Stimulated activated CD8-positive, alpha-beta memory T cell treated with anti-CD3 and anti-CD28 coated beads, Interleukin-15, amount 100 ng/mL, for 4 hours (primary cell): ENCODE measurements at places on chromosomes 6 and 20.

- no peak for DNase-seq
Measured at GRCh38 chr20:46894971-46895905, 595 bp downstream of the EYA2 start.

- DNase-seq, result no peak
Measured at GRCh38 chr6:68575765-68576439, 59.2 kb upstream of the ADGRB3 start.

DNA sequence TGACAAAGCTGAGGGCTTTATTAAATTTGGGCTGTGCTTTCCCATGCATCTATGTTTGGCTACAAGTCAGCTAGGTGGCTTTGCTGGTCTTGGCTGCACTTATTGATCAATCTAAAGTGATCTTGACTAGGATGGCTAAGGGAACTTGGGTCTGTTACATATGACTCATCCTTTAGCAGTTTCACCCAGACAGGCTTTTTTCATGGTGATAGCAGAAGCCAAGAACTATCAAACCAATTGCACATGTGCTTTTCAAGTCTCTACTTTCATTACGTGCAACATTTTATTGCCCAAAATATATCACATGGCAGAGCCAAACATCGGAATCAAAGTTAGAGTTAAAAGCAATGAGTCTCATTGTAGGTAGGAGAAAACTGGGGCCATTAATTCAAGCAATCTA is 626.3 kb downstream of the TENT5A start:
- no peak for DNase-seq

DNA sequence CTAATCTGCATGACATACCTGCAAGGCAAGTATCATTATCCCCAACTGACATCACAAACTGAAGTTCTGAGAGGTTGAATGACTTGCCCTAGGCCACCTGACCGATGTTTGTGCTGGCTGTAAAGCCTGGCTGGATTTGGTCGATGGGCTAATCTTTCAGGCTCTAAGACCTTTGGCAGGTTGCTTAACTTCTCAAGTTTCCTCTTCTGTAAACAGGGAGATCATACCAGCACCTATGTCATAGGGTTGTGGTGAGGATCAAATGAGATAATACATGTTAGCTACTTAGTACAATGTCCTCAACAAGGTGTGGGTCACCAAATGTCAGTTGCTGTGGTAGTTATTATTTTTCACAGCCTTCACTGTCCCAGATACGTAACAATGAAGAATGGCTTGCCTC is 14.2 kb downstream of the ANKRD66 start:
- no peak for DNase-seq

DNA sequence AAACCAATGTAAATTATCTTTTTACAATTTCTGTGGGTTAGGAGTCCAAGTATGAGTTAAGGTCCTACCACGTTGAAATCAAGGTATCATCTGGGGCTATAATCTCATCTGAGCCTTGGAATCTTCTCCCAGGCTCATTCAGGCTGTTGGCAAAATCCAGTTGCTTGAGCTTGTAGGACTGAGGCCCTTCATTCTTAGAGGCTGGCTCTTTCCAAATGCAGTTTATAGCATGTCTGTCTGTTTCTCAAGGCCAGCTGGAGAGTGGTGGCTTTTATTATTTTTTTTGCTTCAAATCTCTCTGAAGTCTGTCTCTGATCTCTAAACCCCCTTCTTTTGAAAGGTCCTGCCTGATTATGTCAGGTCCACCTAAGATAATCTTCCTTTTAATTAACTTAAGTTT is 177.2 kb upstream of the ASCC3 start:
- DNase-seq, result no peak

DNA sequence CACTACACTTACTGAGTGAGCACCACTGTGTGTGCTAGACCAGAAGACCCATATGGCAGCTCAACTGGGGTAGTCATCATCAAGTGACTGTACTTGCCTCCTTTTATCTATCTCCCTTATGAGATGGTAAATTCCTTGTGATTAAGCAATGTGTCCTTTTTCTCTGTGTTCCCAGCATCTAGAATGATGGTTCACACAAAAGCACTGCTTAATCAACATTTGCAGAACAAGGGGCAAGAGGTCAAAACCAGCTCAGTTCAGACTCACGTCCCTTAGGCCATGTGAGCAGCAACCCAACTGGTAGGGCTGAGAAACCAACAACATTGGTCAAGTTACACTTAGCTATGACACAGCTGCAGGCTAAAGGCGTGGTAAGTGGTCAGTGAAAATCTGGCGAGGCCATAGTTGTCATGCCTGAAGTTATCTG is 10.0 kb downstream of the TRAM2 start:
- no peak for DNase-seq

DNA sequence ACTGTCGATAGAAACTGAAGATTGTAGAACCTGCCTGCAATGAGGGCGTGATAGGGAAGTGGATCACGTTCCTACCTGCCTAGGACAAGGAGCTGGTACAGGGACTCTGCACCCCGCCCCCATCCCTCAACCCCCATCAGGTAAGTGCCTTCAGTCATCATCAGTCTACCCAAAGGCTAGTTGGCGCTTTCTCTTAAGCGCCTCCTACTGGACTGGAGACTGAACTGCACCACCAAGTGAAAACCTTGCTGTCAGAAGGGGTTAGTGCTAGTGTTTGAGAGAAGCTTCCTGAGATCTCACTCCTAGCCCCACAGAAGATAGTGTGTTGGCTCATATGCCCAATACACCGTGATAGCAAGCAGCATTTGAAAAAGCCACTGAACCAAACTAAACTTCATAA is 706.5 kb upstream of the MAN1A1 start:
- DNase-seq, result no peak

GRCh38 chr20:40961686-40962640 is 66.7 kb upstream of the TOP1 start:
- DNase-seq, result no peak

GRCh38 chr6:107977283-107977682 is 19.3 kb upstream of the SEC63 start:
- no peak for DNase-seq

DNA sequence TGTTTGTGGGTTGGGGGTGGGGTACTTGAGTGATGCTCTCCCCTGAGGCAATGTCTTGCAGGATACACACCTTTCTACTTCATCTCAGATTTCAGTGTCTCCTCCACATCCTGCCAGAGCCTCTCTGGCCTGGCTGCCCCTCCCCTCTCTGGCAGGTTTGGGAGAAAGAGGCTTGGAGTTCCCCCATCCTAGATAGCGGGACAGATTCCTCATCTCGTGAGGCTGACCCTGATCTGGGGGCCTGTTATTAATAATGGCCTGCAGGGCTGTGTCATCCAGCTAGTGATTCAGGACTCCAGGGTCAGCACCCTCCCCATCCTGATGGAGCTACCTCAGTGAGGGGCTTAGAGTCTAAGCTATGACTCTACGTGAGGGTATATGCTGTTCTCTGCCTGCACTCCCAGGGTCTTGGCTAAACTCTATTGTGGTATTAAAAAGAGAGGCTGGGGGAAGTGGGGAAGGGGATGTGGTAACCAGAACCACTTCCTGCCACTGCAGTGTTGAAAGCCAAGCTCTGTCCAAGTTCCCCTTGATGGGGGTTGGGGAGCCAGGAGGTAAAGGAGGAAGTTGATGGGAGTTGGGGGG is 3.7 kb upstream of the MMP9 start:
- no peak for DNase-seq

DNA sequence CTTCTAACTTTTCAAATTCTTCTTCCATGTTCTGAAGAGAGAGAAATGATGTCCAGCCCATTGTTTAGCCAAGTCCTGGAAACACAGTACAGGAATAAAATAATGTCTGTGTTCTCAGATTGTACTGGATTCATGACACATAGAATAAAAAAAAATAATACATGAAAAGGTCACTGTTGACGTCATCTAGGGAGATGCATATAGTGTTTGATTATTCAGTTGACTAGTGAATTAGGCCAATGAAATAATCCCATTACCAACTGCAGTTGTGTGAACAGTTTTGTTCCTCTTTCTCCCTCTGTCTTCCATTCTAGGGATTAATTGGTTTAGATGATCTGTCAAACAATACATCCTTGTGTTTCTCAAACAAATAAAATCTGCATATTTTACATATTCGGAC is 222.8 kb downstream of the ALDH8A1 start:
- no peak for DNase-seq

- no peak for DNase-seq
Measured at GRCh38 chr6:159608961-159609651, 83.9 kb downstream of the SOD2 start.

- no peak for DNase-seq
Measured at GRCh38 chr6:75117701-75118100, 88.2 kb downstream of the COL12A1 start.

- no peak for DNase-seq
Measured at GRCh38 chr20:24836661-24837299, 112.3 kb upstream of the CST7 start.

DNA sequence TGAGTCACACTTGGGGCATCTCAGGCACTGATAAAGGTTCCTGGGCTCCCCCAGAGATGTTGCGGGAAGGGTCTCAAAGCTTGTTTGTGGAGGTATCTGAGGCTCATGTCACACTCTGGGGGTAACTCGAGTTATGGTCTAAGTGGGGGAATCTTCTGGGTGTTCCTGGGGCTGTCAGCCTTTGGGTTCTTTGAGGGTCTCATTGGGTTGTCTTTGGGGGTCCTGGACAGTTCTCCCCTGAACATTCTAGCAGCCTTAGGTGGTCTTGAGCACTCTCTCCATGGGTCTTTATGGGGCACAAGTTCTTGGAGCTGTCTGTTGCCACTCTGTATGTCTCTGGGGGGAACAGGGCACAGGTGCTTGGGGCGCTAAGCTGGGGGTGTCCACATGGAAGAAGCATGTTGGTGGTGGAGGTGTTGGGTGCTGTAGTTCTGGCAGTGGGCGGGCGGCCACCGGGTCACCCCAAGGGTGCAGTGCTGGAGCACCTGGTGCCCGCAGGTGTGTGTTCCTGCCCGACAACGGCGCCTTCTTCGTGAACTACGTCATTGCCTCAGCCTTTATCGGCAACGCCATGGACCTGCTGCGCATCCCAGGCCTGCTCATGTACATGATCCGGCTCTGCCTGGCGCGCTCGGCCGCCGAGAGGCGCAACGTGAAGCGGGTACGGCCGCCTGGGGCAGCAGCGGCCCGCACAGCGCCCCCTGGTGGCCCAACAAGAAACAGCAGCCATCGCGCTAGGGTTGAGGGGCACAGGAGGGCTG is 7.1 kb upstream of the CAPN11 start:
- DNase-seq, result peak; percentile 52

- DNase-seq, result peak; percentile 55
Measured at GRCh38 chr6:30614843-30615218, 2.2 kb downstream of the PPP1R10 start.

DNA sequence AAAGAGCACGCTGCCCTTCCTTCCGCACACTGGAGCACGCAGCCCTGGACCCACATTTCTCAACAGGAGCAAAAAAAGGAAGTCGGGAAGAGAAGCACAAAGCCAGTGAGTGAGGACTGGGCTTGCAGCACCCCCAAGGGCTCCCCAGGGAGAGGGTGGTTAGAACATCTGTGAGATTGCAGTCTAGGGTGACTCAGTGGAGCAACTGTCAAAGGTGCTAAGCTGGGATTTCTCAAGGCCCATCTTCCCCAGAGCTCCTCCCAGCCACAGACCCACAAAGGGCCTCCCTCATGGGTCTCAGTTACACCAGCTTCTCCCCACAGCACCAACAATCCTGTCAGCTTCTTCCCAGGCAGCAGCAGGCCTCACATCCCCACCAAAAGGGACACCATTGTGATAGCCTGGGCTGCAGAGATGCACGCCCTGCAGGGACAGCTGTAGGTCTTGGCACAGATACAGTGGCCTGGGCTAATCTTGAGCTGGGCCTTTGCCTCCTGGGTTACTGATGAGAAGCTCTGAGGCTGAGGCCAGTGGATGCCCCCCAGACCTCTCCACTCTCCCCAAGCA is 39.6 kb upstream of the CD93 start:
- no peak for DNase-seq

DNA sequence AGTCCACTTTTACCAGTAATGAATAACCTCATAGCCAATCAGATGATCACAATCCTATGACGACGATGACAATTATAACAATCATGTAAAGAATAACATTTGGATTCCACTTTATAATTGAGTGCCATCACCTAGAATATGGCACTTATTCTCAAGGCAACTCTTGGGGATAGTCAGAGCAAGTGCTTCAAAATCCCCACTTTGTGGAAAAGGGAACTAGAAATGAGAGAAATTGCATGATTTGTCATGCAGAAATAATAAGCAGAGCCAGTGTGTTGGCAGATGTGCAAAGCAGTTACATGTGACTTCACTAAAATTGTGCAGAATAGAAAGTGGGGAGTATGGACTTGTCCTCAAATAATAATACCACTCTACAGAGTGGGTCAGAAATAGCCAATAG is 41.3 kb downstream of the FRK start:
- no peak for DNase-seq

DNA sequence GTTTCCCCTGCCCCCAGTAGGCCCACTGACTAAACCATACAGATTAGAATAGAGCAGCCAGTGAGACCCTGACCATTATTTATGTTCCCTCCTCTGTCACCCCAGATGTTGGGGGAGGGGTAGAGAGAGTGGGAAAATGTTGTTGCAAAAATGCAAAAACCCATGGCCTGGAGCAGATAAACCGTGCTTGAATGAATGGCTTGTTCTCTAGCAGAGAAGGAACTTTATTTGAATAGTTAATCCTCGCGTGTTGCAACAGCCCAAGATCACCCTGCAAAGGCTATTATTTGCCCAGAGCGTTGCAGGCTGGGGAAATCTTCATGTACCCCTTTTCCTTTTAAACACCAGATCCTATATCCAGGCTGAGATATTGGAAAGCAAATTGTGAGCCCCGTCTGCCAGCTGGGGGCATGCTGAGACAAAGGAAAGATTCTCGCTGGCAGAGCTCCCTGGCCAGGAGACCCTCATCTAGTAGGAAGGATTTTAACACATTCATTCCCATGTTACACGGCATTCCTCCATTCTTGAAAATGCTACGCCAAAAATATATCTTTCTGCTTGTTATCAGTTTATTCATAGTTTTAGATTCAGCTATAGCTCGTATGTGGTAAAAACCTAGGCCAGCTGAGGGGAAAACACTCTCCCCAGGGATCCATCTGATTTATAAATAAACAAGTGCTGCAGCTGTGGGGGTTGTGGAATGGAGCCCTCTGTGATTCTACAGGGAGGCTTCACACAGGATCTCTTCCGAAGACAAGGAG is 53.0 kb downstream of the LINC00237 start:
- no peak for DNase-seq

GRCh38 chr20:23658336-23658735 is 20.6 kb upstream of the CST3 start:
- no peak for DNase-seq

- no peak for DNase-seq
Measured at GRCh38 chr6:151440498-151440897, 11.4 kb downstream of the RMND1 start.

DNA sequence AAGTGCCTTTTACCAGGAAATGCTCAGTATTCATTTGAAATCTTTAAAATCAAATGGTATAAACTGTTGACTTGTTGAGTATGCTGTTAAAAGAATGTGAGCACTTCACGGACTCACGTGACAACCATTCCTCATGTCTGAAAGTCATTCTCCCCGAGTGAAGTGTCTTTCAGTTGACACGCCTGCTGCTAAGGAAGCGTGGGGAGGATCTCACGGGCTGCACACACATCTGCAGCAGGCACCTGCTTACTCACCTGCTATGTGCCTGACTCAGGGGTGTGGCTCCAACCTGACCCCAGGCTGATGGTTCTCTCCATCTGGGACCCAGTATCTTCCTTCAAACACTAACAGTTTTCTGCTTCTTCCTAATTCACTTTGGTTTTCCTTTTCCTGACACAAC is 32.7 kb downstream of the WDR27 start:
- no peak for DNase-seq

GRCh38 chr6:122947355-122947754 is 48.7 kb upstream of the CLVS2 start:
- DNase-seq, result no peak
